ENCODE measurements at places on chromosomes 2 and 18.

GRCh38 chr2:23839919-23840578 lies 86.9 kb downstream of the ATAD2B start:
- no peak for DNase-seq

- peak; percentile 66 for DNase-seq
Measured at GRCh38 chr2:68832233-68832869, 38.8 kb downstream of the BMP10 start.

GRCh38 chr2:220981926-220982325 lies 590.2 kb downstream of the EPHA4 start:
- DNase-seq = no peak

- DNase-seq = no peak
Measured at GRCh38 chr2:159153063-159153462, 133.4 kb downstream of the WDSUB1 start.

DNA sequence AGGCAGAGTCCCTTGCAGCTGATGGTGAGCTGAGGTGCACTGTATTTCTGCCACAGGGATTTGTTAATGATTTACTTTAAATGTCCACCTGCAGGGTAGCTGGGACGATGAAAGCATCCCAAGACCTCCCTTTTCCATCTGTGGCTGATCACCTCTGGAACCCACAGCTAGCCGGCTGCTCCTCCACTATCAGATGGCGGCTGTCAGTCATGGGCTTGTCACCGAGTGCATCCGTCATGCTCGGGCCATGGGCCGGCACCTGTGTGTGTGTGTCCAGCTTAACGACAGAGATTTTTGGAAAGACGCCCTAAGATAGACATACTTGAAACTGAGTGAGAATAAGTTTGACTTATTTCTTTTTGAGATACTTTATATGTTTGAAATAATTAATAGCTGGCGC lies 235.2 kb downstream of the FAM210A start:
- no peak for DNase-seq

GRCh38 chr2:19710230-19710629 lies 191.6 kb downstream of the TTC32 start:
- DNase-seq = no peak

DNA sequence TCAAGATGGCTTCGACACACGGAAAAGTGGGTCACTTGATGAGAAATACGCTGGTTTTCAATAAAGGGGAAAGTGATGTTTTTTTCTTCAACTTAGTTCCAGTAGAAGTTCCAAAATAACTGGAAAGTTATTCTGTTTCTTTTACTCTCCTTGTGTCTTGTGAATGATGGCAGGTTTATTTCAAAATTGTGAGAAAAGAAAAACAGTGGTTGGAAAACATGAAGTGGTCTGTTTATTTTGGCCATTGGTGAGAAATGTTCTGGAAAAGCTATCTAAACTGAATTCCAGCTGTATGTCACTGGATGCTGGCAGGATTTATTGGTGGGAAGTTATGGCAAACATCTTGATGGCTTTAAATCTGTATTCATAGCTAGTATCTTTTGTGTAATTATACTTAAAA lies 484.1 kb downstream of the DCC start:
- no peak for DNase-seq

DNA sequence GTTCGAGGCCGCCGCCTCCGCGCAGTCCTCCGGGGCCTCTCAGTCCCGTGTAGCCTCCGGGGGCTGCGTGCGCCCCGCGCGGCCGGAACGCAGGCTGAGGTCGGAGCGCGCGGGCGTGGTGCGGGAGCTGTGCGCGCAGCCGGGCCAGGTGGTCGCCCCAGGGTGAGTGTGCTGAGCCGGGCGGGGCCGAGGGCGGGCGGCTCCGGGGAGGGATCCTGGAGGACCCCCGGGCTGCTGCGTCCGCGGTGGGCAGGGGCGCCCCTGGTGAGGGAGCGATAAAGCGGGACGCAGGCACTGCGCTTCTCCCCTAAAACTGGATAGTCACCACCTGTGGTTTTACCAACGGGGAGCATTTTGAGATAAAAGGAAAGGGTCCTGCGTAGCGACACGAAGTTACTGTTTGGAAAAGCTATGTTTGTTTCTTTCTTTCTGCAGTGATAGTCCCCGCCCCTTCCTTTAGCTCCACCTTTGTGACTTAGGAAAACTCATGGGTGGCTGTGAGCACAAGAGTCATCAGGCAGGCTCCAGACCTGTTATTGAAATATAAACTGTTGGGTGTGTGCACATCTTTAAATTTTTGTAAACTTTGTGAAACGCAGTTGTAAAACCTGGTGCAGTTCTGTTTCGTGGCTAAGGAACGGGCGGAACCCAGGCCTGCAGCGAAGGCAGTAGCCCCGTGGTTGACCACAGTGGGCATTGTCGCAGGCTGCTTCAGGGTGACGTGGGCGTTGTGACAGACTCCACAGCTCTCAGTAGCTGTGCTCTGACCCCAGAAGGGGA lies 687 bp downstream of the CTDP1 start:
- DNase-seq = peak; percentile 59

DNA sequence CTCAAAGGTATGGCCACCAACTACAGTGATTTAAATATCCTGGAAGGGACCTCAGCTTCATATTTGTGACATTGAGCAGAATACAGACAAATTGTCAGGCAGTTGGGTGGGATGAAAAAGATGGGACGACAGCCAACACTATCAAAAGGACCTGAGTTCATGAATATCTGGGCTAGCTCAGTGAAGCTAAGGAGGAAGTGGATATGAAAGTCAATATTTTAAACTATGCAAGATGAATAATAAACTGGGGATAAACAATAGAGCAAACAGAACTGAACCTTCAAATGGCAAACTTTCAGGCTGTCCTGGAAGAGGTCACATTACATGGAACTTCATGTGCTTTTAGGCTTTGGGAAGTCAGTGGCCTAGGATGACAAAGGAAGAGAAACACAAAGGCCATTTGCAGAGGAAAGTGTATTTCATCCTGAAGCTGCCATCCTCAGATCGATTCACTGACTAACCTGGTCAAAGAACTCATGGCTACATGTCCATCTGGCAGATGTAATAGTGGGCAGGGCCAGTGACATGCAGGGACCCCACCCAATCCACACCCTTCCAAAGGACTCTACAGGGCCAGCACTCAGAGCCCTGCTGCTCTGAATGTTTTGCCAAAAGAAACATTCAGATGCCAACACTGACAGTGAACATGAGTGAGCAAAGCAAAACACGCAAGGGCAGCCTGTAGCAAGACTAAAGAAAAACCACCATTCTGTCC lies 175.7 kb downstream of the ETAA1 start:
- no peak for DNase-seq

- DNase-seq = no peak
Measured at GRCh38 chr2:195592105-195592504, 64.9 kb upstream of the SLC39A10 start.

DNA sequence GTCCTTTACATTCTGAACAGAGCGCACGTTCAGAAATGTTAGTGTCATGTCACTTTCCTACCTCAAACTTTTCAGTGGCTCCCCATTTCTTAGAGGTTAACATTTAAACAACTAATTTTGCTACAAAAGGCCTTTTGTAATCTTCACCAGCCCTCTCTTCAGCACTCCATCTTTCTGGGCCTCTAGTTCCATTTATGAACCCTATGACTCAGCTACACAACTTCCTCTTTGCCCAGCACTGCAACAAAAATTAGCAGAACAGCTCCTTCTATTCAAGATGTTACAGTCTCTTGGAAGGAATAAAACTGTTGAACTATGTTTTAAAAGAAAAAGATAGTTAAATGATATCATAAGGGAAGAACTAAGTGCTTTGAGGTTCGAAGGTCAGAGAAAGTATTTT lies 139.9 kb downstream of the VWC2L start:
- no peak for DNase-seq

- DNase-seq = no peak
Measured at GRCh38 chr18:76824754-76825153, 2.4 kb downstream of the ZNF236 start.

DNA sequence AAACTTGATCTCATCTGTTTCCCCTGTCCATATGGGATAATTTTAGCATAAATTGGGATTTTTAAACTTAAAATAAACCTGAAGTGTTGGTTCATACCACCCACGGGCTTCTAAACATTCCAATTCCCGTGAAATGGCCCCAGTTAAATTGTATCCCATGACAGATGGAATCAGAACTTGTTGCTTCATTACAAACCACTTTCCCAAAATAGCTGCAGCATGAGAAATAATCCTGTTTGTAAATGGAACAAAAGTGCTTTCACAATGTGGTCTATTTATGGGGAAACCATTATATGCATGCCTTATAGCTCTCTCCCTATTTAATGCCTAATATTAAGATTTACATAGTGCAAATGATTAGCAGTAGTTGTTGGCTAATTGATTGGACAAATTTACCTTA lies 15.9 kb downstream of the SCG2 start:
- no peak for DNase-seq

GRCh38 chr2:18787726-18788125 lies 198.4 kb upstream of the NT5C1B start:
- DNase-seq = no peak

GRCh38 chr2:227870710-227871374 lies 589 bp upstream of the DAW1 start:
- no peak for DNase-seq

DNA sequence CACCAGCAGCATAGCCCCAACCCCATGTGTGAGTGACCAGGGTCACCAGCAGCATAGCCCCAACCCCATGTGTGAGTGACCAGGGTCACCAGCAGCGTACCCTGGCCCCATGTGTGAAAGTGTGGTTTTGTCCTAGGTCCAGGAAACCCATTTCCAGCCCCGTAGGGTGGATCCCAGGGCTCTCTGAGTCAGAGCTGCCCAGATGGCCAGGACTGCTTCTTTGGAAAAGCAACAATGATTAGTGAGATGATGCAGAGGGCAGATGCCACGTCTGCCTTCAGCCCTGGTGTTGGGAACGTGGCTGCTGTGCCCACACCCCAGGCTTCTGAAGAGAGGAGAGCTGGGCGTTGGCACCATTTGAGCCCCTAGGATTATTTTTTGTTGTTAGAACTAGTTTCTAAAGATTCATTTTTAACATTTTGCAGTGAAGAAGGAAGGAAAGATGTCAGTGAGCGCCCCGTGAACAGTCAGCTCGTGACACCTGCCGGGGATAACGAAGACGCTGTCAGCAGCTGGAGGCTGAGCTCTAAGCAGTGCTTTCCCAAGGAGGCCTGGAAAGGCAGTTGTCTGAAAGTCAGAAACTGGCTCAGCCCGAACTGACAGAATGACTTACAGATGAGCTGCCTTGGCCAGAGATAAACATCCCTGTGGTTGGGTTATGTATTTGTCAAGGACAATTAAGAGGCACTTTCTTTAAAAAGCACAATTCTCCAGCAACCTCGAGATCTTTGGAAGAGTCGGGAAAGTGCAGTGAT lies 32.1 kb upstream of the KCNG2 start:
- DNase-seq = no peak

DNA sequence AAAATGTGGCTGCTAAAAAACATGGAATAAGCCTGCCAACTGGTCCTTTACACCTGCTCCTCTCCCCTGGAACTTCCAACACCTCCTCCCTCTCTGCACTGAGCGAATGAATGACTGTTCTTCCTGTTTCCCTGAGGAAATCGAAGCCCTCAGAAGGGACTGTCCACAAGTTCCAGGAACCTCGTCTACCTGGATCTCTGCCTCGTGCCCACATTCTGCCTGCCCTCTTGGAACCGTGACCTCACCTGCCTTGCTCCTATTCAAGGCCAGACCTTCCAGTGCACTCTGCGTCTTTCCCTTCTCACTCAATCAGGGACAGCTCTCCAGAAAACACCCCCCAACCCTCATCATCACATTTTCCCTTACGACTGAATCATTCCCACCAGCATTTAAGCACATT lies 4.4 kb upstream of the CAB39 start:
- DNase-seq = no peak

- DNase-seq = no peak
Measured at GRCh38 chr18:74113711-74114110, 33.9 kb downstream of the FBXO15 start.

DNA sequence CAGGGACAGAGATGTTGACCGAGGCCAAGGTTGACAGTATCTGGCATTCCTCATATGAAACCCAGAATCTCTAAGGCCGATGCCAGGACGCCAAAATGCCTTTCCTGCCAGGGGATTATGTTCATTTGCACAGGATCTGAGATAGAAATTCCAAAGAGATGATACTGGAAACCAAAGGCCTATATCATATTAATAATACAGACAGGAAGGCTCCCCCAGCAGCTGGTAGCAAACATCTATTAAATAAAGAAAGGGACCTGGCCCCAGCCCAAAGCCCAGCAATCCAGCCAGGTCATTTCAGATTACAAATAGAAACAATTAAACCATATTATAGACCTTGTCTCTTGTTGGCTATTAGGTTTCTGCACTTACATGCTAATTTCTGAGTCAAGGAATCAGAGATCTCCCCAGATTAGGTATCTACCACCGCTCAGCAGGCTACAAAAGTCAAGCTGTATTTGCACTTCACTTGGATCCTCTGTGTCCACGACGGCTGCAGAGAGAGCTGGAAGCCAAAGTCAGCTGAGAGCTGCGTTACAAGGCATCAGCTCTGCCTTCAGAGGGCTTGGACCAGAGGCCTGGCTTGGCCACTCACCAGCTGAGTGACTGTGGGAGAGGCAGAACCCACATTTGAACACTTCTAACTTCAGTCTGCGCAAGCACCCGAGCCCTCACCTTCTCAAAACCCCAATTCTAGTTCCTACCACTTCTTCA lies 269.3 kb upstream of the SIX2 start:
- no peak for DNase-seq

- no peak for DNase-seq
Measured at GRCh38 chr2:84429328-84429727, 29.8 kb downstream of the SUCLG1 start.

GRCh38 chr2:10238991-10239485 lies 63.7 kb upstream of the HPCAL1 start:
- no peak for DNase-seq

GRCh38 chr2:134244587-134244986 lies 9.3 kb upstream of the MGAT5 start:
- DNase-seq = no peak

DNA sequence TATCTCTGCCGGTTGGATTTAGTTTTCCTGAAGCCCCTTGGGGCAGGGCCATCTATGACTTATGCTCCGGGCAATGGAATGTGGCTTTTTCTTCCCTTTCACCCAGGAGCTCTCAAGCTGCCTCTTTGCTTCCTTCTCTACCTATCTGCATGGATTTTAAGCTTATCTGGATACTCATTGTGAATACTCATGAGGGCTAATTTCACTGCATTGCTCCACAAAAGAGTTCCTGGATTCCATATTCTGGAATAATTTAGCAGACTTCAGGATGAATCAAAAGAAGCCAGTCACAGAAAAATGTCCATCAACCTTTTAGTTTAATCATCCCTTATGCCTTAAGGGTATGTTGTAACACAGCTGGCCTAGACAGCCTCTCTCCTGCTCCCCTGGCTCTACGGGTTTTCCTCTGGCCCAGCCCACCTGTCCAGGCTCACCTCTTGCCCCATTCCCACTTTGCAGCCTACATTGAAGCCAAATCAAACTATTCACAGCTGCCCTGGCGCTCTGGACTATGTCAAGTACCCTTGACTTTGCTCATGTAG lies 122.8 kb upstream of the RMDN2 start:
- DNase-seq = no peak

DNA sequence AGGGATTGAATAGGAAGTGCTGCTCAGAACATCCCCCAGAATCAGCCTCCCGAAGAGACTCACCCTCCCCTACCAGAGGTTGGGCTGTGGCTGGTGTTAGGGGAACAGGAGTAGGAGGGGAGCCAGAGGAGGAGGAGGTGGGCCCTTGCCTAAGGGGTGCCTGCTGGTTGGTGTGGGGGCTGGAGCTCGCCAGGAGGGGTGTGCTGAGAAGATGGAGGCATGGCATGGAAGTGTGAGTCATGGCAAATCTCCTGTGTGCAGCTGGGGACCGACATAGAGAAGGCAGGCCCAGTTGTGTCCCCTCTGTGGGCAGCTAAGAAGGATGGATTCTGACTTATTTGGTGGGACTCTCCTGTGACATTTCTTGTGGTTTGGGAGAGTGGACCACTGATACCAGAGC lies 73.7 kb downstream of the DGKD start:
- DNase-seq = no peak

All from CD4-positive, alpha-beta T cell treated with Interleukin-17A for 1 hour (primary cell).